ENCODE measurements at places on chromosomes 2 and 18.
A peak's percentile ranks its signal among the peaks of the same experiment; 100 is the strongest.

DNA sequence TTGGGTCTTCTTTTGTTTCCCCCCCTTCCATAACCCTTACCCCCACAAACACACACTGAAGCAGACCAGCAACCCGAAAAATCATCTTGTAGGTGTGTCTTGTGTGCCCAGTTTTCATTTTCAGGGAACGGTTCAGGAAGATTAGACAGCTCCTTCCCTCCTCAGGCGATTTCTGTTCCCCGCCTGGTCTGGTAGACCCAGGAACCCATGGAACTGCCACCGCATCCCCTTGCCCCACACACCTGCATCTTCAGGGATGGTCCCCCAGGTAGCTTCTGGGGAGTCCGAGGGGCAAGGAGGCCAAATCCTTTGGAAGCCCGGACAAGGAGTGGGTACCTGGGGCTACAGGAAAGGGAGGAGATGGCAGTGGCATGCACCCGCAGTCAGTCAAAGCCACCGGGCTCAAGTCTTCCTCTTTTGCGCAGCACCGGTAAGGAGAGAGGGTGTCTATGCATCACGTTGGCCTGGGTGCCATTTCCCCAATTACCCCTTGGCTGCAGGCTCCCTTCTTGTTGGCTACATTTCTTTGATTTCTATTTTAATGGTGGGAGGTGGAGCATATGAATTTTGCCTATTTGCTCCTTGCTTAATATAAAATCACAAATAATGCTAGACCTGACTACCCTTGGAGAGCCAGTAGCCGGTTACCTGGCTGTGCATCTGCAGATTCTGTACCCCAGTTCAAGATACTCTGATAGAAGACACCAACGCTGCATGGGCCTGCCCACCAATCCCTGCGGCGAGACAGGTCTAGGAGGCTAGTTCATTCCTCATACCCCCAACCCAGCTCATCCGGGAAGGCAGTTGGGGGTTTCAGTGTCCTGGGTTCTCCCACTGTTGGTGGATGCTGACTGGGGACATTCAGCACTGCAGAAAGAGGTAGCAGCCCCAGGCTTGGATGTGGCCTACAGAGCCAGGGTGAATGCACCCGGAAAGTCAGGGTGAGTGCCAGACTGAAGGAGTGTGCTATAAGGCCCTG is 30.0 kb upstream of the ATP6V1B1 start:
- DNase-seq = no peak

DNA sequence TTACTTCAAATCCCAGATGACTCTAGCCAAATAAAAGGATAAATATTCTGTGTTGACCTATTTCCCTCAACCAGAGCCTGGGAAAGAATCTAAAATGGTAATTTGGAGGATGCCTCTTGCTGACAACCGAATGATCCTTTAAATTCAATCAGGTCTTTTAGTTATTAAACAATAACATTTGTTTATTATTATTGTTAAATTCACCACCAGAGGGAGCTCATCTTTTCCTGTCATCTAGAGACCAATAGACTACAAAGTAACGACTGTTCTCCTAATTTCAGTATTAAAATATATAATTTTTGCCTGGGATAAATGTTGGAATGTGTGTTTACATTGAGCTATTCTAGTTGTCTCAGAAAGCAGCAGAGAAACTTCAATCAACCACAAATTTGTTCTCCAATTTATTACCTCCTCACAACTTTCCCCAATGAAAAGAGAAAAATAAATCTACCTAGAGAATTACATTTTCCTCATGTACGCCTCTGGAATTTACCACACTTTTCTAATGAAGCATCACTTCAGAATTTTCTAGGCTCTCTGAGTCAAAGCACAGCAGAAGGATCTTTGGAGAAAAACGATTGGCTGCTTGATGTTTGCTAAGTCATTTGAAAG is 142.7 kb downstream of the SCG2 start:
- DNase-seq = peak; percentile 59

DNA sequence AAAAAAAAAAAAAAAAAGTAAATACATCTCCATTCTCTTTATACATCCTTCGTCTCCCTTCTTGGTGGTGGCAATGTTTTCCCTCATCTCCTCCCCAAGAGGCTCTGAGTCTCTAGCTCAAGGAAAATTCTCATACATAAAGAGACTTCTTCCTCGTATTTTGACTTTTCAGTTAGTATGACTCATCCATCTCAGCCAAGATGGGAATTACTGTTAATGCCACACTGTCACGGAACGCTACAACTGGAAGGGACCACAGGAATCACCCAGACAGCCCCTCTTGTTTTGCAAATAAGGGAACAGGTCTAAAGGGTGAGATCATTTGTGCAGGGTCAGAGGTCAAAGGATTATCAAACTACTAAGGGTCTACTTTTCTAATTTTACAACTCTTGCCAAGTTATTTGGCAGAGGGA is 19.5 kb downstream of the NFE2L2 start:
- no peak for DNase-seq

DNA sequence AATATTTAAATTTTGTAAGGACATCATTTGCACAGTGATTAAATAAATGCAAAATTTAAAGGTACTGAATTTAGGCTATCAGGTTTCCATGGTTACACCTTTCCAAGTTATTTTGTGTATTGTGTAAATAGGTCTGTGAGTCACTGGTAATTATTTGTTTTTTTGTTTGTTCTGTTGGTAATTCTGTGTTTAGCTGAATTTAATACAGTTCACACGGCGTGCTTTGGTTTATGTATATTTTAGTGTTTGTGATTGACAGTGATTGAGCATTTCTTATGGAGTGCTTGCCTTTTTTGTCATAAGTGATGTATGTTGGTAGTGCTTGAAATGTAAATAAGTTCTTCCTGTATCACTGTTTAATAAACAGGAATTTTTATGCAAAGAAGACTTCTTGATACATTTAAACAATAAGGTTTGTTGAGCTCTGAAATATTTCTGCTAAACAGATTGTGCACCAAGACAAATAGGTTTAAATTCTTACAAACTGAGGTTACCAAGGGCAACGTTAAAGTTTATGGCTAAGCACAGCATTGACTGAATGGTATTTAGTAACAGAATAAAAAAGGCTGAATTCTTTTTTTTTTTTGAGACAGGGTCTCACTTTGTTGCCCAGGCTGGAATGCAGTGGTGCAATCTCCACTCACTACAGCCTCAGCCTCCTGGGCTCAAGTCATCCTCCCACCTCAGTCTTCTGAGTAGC is 38.3 kb upstream of the DLX1 start:
- no peak for DNase-seq

DNA sequence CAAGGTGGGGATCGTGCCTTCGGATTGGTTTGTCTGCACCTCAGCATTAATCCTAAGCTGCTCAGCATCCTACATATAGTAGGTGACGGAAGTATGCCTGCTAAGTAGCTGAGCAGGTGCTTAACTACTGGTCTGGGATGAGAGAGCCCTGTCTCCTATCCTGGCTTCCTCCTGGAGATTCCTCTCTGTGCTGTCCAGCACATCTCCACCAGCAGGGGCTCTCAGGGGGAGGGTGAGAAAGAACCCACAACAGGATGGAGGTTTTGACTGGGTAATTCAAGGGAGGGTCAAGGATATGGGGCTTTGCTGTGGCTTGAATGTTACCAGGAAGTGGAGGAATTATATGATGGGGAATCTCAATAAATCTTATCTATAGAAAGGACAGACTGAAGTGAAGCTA is 45.4 kb upstream of the KIF5C start:
- DNase-seq = no peak

- no peak for DNase-seq
Measured at GRCh38 chr2:236551471-236552211, 18.0 kb upstream of the ACKR3 start.

Measured in hematopoietic multipotent progenitor cell treated with erythropoietin and hydrocortisone succinate and interleukin-3 and kit ligand, for 6 days (in vitro differentiated cells).